ENCODE measurements at places on chromosomes 3 and 15. TPM values are rescaled to one million over a fixed set of nuclear protein-coding genes. Genes with fewer than 3 reads are reported as not detected.
A peak's percentile ranks its signal among the peaks of the same experiment; 100 is the strongest.

IFT57 gene
- 59.8 TPM for total RNA-seq

PLD1 gene
- total RNA-seq, result 5.1 TPM

- DNase-seq, result no peak
These were observed 836.5 kb downstream of the PDCD6IP start for GRCh38 chr3:34634939-34635338.

DNA sequence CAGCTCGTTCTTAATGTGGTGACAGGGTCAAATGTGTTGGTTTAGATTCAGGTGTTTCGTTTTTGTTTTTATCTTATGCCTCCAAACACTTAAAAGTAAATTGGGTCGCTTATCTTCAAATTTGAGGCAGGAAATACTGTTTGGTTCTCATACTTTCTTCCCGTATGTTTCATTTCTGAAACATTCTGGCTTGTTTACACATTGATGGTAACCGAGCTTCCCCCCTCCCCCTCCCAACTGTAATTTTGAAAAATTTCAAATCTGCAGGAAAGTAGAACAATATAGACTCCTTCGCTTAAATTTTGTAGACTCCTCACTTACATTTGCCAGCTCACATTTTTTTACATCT is 64.9 kb downstream of the CMTM8 start:
- DNase-seq, result no peak

DNA sequence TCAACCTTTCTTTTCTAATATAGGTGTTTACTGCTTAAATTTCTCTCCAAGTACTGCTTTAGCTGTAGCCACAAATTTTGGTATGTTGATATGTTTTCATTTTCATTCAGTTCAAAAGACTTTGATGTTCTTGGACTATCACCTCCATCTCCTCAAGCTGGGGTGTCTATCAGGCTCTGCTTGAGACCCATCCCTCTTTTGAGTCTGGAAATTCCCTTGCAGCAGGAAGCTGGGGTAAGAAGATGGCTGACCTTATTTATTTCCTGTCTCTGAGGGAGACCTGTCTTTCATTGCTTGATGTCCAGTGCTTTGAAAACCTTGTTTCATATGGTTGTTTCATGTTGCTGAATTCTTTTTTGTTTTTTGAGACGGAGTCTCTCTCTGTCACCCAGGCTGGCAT is 60.5 kb upstream of the ADPGK start:
- no peak for DNase-seq

GRCh38 chr3:193885832-193886231 is 250.1 kb upstream of the HES1 start:
- DNase-seq, result no peak

VILL gene
- total RNA-seq, result 3.6 TPM

- DNase-seq, result no peak
These were observed 166.6 kb upstream of the ZNF717 start for GRCh38 chr3:75951941-75952340.

DLL4 gene
- not detected for total RNA-seq

GRCh38 chr3:14555835-14556234 is 15.7 kb upstream of the GRIP2 start:
- no peak for DNase-seq

- DNase-seq, result peak; percentile 94
These were observed 8.4 kb downstream of the ITGB5 start for GRCh38 chr3:124878561-124879336.

DNA sequence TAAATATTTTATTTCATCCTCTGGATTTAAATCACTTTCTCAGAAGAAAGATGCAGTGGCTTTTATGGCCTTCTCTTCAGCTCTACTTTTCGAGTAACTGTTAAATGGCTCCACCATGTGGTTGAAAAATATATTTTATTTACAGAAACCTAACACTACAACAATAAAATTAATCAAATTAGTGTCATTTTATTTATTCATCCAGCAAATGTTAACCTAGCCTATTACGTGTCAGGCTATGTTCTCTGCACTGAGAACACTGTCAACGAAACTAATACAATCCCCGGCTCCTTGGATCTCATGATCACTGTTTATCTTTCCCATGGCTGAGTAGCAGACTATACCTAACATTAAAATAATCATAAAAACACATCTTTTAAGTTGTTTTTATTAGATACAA is 148.0 kb upstream of the OSTN start:
- peak; percentile 45 for DNase-seq

GRCh38 chr3:45792036-45792435 is 4.3 kb downstream of the SLC6A20 start:
- no peak for DNase-seq

DNA sequence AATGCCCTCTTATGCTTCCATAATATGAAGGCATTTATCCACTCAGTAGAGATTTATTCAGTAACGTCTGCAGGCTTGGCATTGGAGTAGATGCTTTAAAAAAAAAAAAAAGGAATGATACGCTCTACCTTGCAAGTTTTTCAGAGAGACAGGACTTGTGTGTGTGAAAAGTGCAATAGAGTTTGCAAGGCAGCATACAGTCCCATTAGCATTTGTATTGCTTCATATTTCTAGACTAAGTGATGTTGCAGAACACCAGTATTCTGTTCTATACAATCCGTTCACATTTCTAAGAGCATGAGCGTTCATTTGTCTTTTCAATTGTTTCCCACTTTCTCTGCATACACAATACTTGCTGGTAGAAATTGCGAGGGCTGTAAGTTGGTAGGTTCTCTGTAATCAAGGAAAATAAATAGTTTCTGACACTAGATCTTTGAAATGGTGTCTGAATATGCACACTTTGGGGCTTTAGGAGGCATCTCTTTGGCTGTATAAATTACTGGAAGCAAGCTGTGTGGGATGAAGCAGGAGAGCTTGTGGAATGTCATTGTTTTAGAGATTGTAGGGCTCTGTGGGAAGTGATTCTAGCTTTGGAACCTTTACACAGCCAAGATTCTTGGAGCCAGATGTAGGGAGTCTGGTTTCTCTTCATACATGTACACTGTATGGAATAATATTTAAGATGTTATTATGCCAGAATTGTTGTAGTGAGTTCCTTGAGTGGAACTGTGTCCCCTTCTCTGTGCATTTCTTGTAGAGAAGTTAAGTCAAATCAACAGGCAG is 262.7 kb downstream of the FEZF2 start:
- no peak for DNase-seq

SENP5 gene
- total RNA-seq, result 32.7 TPM

- DNase-seq, result peak; percentile 19
These were observed 206.5 kb downstream of the CBLB start for GRCh38 chr3:105662306-105662705.
